ENCODE measurements at places on chromosomes 7 and 10.

- DNase-seq: no peak
Measured at GRCh38 chr7:90892213-90892612, 296.1 kb downstream of the CDK14 start.

GRCh38 chr10:77080361-77081027, 557.1 kb downstream of the KCNMA1 start:
- DNase-seq: no peak

DNA sequence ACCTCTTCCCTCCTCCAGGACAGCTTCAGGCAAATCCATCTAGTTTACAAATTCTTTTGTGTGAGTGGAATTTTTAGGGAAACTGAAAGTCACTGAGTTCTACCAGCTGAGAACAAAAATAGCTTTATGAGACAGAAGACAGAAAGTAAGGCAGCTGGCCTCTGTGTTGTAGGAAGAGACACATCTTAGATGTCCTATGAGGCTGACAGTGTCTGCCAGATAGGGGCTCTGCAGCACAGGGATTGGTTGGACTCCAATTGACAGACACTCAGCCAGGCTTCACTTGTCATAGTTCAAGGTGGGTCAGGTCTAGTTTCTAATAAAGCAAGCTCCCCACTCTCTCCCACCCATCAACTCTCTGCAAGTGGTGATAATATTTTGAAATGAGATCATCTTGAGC, 574.9 kb downstream of the CCSER2 start:
- no peak for DNase-seq

DNA sequence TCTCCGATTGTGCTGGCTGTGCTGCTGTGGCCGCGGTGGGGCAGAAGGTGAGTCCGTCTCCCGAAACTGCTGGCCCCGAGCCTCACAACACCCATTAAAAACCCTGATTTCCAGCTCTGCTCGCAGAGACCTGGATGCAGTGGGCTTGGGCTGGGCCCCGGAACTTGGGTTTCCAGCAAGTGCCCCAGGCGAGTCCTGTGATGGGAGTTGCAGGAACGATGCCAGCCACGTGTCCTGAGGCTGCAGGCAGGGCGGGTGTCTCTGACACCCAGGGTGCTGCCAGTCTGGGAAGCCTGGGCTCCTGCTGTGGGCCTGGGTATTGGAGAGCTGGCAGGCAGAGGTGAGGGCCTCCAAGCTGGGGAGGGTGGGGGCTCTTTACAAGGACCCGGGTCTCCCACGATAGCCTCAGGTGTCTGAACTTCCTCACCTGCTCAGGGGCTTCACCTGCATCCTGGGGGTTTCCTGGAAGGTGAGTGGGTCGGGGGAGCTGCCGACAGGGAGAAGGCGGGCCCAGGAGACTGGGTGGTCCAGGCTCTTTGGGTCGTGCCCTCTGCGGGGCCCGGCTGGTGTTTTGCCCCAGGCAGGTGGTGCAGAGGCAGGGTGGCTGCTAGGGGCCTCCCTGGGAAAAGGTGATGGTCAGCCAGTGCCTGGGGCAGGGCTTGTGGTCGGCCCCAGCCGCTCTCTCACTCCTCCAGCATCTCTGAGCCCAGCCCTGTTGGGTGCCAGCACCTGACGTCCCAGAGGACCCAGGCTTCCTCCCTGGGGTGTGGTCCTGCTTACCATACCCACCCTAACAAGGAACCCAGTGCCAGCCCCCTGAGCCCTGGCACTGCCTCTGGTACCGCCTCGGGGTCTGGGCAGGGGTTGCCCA, 180.3 kb downstream of the DNAJB6 start:
- no peak for DNase-seq

GRCh38 chr7:16271990-16272665, 149.2 kb downstream of the CRPPA start:
- no peak for DNase-seq

- no peak for DNase-seq
Measured at GRCh38 chr7:150379441-150380379, 580 bp downstream of the ZNF775 start.

- no peak for DNase-seq
Measured at GRCh38 chr10:12592967-12593366, 243.6 kb downstream of the CAMK1D start.

GRCh38 chr10:117186832-117187615, 10.3 kb upstream of the KCNK18 start:
- DNase-seq: no peak

- no peak for DNase-seq
Measured at GRCh38 chr10:4675808-4676207, 150.2 kb upstream of the AKR1E2 start.

- DNase-seq: no peak
Measured at GRCh38 chr10:3542185-3542611, 242.8 kb downstream of the KLF6 start.

GRCh38 chr10:51711519-51711891, 12.1 kb upstream of the CSTF2T start:
- DNase-seq: no peak

DNA sequence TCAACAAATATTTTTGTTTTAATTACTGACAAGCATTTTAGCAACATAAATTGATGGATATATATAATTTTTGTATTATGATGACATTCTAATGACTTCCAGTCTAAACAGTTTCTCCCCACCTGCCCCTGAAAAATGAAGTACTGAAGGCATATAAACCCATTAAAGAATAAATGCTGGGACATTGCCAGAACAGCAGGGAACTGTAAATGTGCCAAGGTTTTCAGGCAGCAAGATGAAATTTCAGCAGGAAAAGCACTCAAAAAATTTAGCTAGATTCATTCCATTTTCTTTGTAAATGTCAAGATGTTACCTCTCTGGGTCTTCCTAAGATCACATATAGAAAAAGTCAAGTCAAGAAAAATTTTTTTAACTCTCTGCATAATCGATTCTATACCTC, 11.0 kb upstream of the TLL2 start:
- DNase-seq: no peak

GRCh38 chr10:29877793-29878491, 181.4 kb downstream of the JCAD start:
- no peak for DNase-seq
